Large intestine (tissue), 12 donors: ENCODE measurements at places on chromosomes 7 and 10.

DNA sequence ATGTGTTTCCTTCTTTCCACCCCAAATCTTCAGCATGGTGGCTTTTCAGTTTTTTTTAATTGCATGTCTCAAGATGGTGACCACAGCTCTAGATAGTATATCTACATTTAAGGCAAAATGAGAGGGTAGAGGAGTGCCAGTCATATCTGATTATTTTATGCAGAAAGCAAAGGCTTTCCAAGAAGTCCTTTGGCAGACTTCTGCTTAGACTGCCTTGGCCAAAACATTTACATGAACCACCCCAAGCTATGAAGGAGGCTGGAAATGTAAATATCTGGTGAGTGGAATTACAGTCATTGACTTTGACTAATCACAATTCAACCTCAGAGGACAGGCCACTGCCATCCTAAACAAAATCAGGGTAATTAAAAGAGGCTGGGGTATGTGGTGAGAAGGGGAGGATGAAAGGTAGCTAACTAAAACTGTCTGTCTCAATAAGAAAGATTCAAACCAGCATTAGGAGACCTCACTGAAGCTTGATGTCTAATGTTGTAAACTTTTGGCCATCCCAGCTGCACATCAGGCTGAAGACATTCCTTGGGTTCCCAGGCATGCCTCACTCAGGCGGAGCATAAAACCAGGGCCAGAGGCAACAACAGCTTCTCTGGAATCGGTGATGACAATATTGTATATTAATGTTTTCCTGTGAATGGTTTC, 53.4 kb downstream of the PPP1R3C start:
- no peaks in the 10 kb centered on the region for H3K36me3 ChIP-seq
- no peak overlapping the region for H3K4me3 ChIP-seq
- DNase-seq, result no peak
- H3K4me1 ChIP-seq, result peaks cover 10% of the 10 kb centered on the region
- no peak overlapping the region for H3K27ac ChIP-seq

DNA sequence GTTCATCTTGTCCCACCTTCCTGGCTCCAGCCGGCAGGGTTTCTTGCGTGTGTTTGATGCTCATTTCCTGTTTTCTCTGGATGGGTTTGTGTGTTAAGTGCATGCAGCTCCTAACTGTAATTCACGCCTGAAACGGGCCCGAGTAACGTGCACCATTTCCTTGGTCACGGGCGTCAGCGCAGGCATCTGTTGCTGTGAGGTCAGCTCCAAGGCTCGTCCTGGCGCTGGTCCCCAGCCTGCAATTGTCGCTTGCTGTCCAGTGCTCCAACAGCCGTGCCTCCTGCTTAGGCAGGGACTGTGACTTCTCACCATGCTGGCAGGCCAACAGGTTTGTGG, 201.1 kb downstream of the GLRX3 start:
- peaks cover 2% of the 10 kb centered on the region for H3K27me3 ChIP-seq
- H3K27ac ChIP-seq, result no peak overlapping the region
- no peak overlapping the region for H3K4me3 ChIP-seq
- no peak for DNase-seq
- no peaks in the 10 kb centered on the region for H3K36me3 ChIP-seq

DNA sequence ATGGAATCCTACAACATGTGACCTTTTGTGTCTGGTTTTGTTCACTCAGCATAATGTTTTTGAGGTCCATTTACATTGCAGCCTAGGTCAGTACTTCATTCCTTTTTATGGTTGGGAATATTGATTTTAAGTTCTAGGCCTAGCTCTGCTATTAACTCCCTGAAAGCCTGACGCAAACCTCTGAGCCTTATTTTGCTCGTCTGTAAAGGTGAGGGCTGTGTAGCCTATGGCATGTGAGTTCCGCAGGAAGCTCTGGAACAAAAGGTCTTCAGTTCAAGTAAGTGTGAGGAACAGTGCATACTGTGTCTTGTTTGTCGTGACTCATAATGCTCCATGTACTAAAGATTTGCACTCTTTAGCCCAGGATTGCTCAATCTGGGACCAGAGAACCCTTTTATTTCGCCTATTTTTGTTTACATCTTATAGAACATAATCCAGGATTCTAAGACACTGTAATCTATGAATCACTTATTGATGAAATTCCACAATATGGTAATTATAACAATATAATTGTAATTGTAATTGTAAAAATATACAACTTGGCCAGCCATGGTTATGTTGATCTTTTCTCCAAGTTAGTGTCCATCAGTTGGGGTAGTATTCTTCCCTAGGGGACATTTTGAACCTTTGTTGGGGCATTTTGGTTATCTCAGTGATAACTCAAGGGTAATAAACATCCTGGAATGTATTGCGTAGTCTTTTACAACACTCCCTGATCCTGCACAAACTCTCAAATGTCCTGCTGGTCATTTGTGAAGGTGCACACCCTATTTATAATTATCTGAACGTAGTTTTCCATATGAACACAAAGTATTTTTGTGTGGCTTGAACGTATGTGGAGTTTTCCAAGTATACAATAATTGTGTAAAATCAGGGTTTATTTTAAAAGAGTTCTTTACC, 184.7 kb downstream of the VTI1A start:
- DNase-seq, result peak; percentile 70
- no peaks in the 10 kb centered on the region for H3K36me3 ChIP-seq
- H3K27me3 ChIP-seq, result no peaks in the 10 kb centered on the region

GRCh38 chr7:115477193-115477651, 553.3 kb downstream of the TFEC start:
- DNase-seq, result peak; percentile 32
- no peaks in the 10 kb centered on the region for H3K36me3 ChIP-seq
- H3K4me1 ChIP-seq, result no peaks in the 10 kb centered on the region
- H3K27me3 ChIP-seq, result peaks cover 10% of the 10 kb centered on the region
- peak overlapping the region; percentile 41 for H3K4me3 ChIP-seq
- no peak overlapping the region for H3K27ac ChIP-seq

DNA sequence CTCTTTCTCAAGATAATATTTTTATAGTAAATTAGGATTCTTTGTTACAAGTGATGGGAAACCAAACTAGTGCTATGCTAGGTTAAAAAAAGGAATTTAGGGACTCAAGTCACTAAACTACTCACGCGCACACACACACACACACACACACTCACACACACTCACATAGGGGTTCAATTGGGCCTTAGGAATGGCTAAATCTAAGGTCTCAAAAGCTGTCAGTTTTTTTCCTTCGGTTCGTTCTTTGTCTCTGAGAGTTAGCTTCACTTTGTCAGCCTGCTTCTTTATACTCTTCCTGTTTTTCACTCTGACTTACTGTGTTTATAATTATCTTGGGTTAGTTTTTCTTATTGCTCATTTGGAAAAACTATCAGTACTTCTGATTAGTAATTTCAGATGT, 138.9 kb downstream of the ADK start:
- H3K27me3 ChIP-seq, result no peaks in the 10 kb centered on the region
- no peaks in the 10 kb centered on the region for H3K4me1 ChIP-seq
- no peak for DNase-seq
- H3K36me3 ChIP-seq, result no peaks in the 10 kb centered on the region
- H3K27ac ChIP-seq, result no peak overlapping the region
- H3K4me3 ChIP-seq, result no peak overlapping the region

- peaks cover 4% of the 10 kb centered on the region for H3K4me1 ChIP-seq
- H3K36me3 ChIP-seq, result no peaks in the 10 kb centered on the region
- peak; percentile 55 for DNase-seq
Observed at GRCh38 chr7:148262721-148263229, 327.8 kb upstream of the C7orf33 start.

DNA sequence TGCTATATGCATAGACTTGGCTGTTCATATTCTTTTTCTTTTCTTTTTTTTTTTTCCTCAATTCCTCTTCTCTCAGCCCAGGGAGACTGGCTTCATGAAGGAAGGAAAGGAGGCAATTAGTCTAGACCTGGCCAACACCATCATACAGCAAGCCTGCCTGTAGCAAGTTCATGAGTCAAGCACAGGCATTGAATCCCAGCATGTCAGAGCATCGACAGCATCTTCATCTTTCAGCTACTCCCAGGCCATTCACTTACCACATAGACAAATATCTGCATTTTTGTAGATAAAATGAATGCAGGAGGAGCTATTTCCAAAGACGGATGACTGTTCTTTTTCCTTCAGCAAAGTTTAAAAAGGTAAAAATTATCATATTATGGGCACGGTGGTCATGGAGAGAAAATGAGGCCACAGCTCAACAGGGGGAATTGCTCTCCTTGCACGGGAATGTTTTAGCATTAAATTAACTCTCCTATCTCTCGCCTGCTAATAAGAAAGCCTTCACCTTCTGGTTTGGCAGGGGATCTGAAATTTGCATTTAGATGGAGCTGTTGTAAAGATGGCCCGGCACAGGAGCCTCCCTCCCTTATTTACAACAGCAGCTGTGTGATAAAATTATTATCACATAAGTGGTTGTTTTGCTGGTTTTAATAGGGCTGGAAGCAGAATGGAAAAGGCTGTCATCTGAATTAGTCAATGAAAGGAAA, 626.5 kb upstream of the AUTS2 start:
- H3K4me3 ChIP-seq, result no peak overlapping the region
- no peaks in the 10 kb centered on the region for H3K4me1 ChIP-seq
- H3K36me3 ChIP-seq, result no peaks in the 10 kb centered on the region
- no peak for DNase-seq
- H3K27me3 ChIP-seq, result no peaks in the 10 kb centered on the region
